NCI-H2227 treated with DMSO at 0.1 percent for 48 hours (cell line): ENCODE measurements at places on chromosomes 2 and 18.

- no peak for DNase-seq
These were observed 42.1 kb upstream of the ERMN start for GRCh38 chr2:157367704-157368103.

GRCh38 chr2:196046123-196046917, 22.3 kb downstream of the DNAH7 start:
- DNase-seq: no peak

GRCh38 chr2:58893656-58894351, 652.7 kb upstream of the FANCL start:
- DNase-seq: no peak

DNA sequence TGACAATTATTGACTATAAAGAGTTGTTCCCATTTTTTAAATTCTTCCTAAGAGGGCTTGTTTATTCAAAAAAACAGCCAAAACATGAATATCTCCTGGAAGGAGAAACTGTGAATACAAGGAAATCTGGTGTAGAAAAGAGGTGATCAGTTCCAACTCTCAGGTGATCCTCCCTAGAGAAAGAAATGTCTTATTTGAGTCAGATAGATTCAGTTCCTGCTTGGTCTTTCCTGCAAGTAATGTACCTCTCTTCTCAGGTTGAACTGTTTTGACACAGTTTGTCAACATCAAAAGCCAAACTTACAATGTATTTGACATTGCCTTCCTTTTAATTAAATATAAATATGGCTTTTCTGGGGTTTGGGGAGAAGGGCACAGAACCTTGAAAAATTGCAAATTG, 567.4 kb downstream of the ARHGAP15 start:
- no peak for DNase-seq

DNA sequence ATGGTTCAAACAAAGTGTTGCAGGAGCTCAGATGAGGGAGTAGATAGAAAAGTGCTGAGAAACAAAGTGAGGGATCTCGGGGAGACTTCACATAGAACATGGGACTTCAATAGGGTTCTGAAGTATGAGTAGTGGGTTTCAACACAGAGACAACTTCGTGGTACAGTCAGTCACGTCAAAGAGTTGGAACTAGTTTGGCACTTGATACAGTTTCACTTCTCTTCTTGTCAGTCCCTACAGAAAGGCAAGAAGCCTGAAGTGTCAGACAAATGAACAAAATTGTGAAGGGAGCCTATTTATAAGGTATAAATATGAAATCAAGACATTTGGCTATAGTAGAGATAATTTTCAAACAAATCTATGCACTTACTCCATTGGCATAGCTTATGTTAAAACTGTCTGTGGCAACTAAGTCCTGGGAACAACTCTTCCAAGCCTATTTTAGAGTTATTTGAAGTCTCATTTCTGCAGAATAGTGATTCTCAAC, 338.0 kb downstream of the TDRD15 start:
- no peak for DNase-seq

- no peak for DNase-seq
These were observed 93.9 kb downstream of the SCN3A start for GRCh38 chr2:165109915-165110314.

- DNase-seq: no peak
These were observed 62.2 kb downstream of the SFXN5 start for GRCh38 chr2:73009177-73009839.

DNA sequence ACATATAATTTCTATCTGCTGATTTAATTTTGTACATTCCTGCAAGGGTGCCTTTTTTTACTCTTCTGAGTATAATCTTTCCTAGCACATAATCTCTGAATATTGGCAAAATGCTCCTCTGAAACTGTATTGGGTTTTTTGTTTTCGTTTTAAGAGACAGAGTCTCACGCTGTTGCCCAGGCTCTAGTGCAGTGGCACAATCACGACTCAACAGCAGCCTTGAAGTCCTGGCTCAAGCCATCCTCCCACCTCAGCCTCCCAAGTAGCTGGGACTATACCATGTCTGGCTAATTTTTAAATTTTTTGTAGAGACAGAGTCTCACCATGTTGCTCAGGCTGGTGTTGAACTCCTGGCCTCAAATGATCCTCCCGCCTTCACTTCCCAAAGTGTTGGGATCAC, 104.9 kb downstream of the SPTBN1 start:
- DNase-seq: no peak

DNA sequence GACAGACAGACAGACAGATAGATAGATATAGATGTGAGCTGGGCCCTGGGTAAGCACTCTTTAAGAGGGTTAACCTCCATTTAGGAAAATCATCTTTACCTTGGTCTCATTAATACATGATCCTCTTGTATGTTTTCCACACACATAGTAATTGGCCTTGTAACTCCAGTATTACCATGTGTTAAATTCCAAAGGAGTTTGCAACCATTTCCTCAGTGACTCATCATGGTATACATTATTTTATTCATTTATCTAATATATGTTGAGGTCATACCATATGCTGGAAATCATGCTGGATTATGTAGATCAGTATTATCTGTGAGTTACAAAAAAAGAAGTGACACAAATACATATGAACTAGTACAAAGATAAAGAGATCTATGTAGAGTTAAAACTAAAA, 504.3 kb downstream of the DCC start:
- no peak for DNase-seq

- DNase-seq: no peak
These were observed 62.9 kb downstream of the MTHFD2 start for GRCh38 chr2:74261204-74261864.

DNA sequence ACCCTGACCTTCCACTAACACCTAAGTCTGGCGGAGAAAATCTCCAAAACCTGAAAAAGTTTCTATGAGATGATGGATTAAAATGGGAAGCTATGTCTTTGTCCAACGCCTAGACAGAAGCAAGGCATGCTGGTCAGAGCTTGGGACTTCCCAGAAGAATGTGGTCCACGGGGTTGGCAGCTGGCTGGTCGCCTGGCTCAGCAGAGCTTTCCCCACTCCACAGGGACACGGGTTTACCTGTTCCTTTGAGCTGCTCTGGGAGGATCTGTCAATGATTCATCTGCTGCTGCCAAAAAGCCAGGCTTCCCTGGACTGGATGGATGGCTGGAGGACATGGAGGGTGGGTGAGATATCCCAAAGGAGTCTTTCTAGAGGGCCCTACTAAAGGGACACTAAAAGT, 10.8 kb downstream of the MBOAT2 start:
- no peak for DNase-seq

DNA sequence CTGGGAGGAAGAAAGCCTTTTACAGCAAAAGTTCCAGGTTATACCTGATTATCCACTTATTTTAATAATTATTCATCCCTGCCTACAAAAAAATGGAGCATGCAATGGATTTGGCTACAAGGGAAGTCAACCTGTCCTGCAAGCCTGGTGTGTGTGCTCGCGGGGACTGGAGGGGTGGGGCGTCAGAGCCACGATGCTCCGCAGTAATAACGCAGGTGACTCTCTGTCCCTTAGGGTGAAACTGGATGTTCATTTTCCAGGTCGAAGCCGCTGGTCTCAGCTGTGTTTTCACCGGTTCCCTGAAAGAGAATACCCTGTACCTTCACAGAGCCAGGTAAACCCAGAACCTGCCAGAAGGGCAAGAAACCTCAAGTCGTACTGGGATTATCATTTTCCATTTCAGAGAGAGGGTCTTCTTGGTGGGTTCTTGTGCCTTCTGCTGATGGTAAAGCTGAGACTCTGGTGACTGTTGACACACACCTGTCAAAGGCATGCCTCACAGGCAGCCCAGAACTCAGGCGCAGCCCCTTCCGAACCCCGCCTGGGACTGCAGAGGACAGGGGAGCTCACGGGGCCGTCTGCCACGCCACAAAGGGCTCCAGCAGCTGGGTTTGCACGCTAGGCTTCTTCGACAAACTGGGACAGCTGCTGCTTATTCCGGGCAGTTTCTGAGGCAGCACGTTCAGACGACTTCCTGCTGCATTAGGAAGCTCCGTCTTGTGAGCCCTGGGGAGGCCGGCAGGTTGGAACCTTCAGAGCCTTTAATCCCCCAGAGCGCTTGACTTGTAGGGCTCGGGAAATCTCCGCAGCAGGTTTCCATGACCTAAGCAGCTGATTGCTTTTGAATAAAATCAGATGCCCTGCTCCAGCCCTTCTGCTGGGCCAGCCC, 58.6 kb downstream of the KCNG2 start:
- no peak for DNase-seq

GRCh38 chr2:33586766-33587165, 12.3 kb downstream of the FAM98A start:
- no peak for DNase-seq

GRCh38 chr2:186170693-186171092, 315.4 kb upstream of the ZC3H15 start:
- DNase-seq: no peak

GRCh38 chr18:23648456-23648855, 14.3 kb downstream of the ANKRD29 start:
- DNase-seq: no peak

DNA sequence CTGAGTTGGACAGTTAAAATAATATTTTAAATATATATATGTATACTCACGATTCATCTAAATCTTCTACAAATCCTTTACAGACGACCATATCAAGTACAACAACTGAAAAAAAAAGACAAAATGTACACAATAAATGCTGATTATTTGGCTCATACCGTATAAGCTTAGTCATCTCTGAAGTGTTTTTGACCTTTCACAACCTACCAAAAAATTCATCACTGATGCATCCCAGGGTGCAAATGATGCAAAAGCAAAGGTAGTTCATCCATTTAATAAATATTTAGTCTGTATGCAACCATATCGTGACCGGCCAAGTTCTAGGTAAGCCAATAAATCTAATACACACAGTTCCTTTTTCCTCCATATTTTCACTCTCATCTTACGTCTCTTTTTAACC, 1.1 kb downstream of the TMX3 start:
- DNase-seq: no peak

DNA sequence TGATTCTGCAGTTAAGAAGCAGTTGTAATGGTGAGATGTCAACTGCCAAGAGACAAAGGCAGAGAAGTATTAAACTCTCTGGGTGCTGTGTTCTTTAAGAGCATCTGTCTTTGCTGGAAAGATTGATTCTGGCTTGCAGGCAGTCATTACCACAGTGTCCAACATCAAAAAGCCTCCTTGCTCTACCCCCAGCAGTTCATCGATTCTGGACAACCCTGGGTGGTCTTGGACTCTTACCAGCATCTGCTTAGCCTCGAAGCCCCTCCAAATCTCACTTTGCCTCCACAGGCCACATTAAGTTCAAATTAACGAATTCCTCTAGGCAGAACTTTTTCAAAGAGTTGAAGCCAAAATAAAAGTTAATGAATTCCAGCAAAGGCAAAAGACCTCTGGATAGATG, 1061.4 kb downstream of the TSN start:
- no peak for DNase-seq

GRCh38 chr18:3877678-3878077, 427.7 kb downstream of the TGIF1 start:
- DNase-seq: no peak

- no peak for DNase-seq
These were observed 1251.6 kb upstream of the ZEB2 start for GRCh38 chr2:145771525-145771924.

GRCh38 chr2:156423674-156424282, 12.4 kb upstream of the GPD2 start:
- no peak for DNase-seq

GRCh38 chr2:26782876-26783704, 2.8 kb upstream of the CENPA start:
- no peak for DNase-seq

GRCh38 chr2:9135822-9136558, 70.6 kb upstream of the ASAP2 start:
- DNase-seq: no peak

- no peak for DNase-seq
These were observed 23.6 kb upstream of the SULT1C4 start for GRCh38 chr2:108354136-108354535.

DNA sequence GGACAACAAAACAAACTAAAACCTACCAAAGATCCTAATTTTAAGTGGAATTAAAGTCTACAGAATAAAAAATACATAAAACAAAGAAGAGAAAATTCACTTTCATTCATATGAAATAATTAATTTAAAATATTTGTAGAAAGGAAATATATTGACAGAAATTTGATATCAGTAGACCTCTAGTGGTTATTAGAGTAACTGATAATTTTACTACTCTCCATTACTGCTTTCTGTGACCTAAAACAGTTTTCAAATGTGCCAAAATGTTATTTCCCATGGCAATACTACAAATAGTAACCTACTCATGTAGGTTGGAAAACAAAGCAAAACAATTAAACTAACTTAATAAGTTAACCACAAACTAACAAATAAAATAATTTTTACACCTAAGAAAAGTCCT, 147.1 kb downstream of the NOL4 start:
- no peak for DNase-seq
